ENCODE measurements at places on chromosomes 4 and X. TPM values are rescaled to one million over a fixed set of nuclear protein-coding genes. Genes with fewer than 3 reads are reported as not detected.

Gene DCTD
- 39.2 TPM for total RNA-seq

DNA sequence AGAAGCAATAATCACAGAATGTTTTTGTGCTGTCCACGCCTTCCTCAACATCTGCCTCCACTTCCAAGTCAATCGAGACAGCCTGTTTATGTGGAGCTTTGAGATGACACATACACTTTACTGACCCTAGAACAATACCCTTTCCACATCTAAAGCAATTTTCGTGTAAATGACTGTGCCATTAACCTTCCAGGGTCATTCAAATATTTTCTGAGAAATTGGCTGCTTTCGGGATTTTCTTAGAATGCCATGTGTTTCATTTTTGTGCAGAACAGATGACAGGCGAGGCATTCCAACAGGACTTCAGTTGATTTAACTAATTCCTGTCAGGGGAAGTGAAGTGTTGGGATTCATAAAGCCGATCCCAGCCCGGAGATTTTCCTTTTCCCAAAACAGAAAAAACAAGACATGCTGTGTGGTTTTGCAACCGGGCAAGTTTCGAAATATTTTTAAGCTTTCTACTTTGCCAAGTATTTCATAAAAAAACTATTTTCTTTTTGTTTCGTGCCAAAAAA lies 73.9 kb downstream of the SORBS2 start:
- DNase-seq, result no peak

Gene MUC7
- total RNA-seq, result 1.8 TPM

GRCh38 chr4:145480257-145480656 lies 1.4 kb upstream of the SMAD1 start:
- no peak for DNase-seq

DNA sequence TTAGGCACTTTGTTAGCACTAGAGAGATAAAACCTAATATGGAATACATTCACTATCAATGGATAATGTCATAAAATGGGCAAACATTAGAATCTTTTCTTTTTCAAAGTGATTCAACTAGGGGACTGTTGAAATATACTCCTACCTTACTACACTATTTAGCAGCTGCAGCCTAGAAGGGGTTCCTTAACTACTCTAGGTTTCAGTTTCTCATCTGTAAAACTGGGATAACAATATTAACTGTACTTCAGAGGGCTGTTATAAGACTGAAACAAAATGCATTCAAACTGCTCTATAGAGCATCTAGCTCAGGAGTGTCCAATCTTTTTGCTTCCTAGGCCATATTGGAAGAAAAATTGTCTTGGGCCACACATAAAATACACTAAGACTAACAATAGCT lies 147.4 kb downstream of the CDS1 start:
- no peak for DNase-seq

Gene AFF2
- total RNA-seq, result 3.0 TPM

Gene OCIAD1
- total RNA-seq, result 94.1 TPM

Gene TAF7L
- 1.4 TPM for total RNA-seq

Gene ACOX3
- 56.2 TPM for total RNA-seq

DNA sequence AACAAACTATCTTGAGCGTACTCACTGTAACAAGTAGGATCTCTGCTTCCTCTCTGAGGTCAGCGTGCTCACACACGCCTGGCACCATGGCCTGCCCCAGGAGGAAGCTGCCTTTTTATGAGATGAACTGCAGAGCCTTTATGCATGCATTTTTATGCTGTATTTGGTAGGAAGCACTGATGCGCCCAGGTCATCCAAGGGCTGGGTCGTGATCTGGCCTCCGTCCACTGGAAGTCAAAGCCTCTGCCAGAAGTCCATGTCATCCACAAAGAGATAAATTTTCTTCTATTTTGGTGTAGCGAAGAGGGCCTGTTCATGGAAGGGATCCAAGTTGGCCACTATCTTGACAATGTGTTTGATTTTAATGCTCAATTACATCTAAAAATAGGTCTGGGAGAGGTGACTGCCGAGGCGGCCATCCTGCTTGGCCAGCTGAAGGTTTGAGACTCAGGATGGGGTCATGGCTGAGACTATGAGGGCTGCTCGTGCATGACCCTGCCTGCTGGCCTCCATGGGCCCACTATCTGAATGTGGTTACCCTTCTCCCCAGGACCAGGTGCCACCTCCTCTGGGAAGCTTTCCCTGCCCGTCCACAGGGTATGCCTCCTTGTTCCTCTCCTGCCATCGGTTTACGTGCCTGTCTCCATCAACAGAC lies 50.3 kb downstream of the HTRA3 start:
- peak; percentile 67 for DNase-seq

DNA sequence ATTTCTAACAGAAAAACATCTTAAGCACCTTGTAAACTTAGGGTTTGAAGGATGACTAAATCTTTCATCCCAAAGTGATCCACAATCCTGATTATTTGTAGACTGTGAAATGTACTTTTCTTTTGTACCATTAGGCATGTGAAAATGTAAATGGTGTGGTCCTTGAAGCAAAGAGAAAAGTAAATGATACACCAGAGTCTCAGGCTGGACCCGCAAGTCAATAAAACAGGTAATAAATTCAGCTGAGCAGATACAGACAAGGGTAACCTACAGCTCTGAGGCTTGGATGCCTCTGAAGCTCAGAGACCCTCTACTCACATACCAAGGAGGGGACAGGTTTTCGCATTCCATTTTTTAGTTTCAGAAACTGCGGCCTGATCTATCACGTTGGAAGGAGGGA lies 2.8 kb upstream of the LAP3 start:
- DNase-seq, result no peak

DNA sequence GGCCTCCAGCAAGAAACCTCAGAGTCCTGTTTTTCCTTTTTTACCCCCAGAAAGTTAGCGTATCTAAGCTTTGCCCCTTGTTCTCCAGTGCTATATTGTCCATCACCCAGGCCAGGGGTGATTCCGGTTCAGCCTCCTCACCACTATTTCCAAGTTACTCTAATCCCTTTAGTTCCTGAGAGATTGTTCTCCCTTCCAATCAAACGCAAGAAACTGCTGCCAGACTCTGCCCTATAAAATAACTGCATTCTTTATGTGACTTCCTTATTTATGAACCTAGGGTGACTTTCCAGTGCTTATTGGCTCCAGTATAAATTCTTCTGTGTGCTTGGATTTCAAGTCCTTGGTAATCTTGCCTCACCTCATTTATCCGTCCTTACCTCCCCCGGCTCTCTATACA lies 65.7 kb downstream of the CLCN5 start:
- no peak for DNase-seq

- DNase-seq, result no peak
These were observed 20.9 kb downstream of the GLRA3 start for GRCh38 chr4:174808119-174808518.

DNA sequence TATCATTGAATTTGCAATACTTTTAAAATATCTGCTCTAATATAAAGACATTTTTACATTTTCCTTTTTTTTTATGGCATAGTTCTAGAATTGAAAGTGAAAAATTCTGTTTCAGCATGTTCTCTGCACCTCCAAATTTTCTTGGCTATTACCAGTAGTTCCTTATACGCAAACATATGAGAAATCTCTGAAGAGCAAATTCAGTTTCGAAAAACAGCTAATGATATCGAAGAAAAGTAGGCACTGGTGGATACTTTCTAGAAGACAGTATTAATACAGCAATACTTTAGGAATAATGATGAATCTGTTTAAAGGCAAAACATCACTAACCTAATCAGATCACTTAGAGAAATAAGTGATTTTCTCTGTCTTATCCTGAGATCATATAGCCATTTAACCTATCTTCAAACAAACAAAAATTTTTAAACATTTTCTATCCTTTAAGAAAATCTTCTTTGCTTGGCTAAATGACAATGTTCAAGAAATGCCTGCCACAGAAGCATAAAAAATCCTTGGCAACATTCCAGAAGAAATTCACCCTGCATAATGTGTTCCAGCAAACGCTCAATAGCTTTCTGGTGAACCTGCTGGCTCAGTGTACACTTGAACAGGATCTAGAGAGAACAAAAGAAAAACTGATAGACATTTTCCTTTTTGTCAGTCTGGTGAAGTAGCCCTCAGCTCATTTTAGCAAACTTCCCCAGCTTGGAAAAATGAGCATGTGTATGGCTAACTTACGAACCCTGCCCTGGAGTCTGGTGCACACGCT lies 51.2 kb upstream of the KLF3 start:
- no peak for DNase-seq

DNA sequence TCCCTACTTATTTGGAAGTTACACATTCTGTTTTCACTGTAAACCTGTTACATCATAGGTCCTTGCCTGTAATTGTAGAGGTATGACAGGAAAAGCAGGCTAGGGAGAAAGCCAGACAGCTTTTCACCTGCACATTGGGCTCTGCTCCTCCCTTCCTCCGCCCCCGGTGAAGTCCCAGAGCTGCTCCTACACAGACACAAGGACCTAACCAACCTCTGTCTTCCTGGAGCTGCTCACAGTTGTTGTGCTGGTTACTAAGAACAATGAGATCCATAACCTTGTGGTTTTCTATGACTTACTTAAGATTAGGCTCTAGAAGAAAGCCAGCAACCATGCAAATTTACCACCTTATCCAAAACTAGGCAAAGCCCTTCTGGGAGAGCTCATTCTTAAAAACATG lies 40.0 kb downstream of the MOSPD2 start:
- DNase-seq, result no peak

DNA sequence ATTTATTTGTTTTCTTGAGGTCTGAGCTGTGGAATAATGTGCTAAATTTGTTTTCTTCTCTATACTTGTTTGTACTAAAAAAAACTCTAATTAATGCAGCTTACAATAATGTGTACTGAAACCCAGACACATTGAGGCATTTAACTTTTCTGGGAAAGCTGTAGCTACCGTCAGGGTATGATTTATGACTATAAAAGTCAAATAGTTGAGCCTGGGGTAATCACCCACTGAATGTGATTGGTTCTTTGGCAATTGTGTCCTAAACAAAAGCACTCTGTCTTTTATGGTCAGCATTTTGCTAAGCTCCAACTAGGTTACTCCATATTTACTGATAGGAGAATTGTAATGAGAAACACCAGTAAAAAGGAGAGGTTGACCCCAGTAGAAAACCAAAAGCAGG lies 65.9 kb upstream of the CBLL2 start:
- DNase-seq, result no peak

GRCh38 chr4:8123389-8123788 lies 35.2 kb downstream of the ABLIM2 start:
- no peak for DNase-seq

DNA sequence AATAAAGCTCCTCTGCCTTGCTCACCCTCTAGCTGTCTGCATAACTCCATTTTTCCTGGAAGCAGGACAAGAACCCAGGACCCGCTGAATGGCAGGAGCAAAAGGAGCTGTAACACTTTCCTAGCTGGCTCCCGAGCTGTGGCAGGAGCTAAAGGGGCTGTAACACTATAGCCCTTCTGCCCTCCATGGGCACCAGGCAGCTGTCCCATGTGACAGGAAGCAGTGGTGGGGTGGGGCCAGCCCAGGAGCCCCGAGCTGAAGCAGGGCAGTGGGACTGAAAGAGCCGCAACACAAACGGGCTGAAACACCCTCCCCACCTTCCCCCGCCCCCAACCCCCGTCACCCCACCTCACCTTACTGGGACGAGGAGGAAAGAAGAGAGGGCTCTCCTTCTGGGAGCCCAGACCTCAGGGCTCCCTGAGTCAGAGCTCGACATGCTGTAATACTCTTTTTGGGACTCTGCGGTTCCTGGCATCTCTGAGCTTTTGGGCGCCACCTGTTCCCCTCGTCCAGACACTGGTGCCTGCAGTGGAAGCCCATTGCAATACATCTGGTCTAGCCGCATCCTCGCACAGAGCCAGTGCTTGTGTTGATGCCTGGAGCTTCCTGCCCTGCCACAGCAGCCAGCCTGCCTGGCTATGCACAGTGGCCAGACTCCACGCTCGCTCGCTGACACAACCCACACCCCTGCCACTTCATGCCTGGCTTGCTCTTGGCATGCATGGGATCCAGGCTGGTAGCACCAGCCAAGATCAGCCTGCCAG lies 39.4 kb downstream of the PPM1K start:
- DNase-seq, result no peak

DNA sequence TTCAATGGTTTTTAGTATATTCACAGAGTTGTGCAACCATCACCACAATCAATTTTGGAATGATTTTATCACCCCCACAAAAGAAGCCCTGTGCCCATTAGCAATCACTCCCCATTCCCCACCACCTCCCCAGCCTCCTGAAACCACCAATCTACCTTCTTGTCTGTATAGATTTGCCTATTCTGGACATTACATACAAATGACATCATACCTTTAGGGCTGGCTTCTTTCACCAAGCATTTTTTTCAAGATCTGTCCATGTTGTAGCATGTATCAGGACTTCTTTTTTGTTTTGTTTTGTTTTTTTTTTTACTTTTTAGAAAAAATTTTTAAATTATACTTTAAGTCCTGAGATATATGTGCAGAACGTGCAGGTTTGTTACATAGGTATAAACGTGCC lies 108.1 kb downstream of the RTL9 start:
- DNase-seq, result no peak

Gene PARM1
- 17.7 TPM for total RNA-seq

Gene RPGR
- total RNA-seq, result 37.4 TPM

Gene PDHA2
- not detected for total RNA-seq

Gene UNC5C
- total RNA-seq, result 0.98 TPM

Gene POU3F4
- total RNA-seq, result not detected

Gene CTAG2
- not detected for total RNA-seq

GRCh38 chr4:77126809-77127208 lies 30.2 kb upstream of the CCNG2 start:
- DNase-seq, result no peak

GRCh38 chr4:107255114-107255513 lies 219.0 kb upstream of the DKK2 start:
- DNase-seq, result no peak

GRCh38 chrX:9483376-9483775 lies 18.5 kb downstream of the TBL1X start:
- no peak for DNase-seq
